ENCODE measurements at places on chromosomes 2 and 18.

- DNase-seq, result no peak
These were observed 29.7 kb upstream of the PID1 start for GRCh38 chr2:229300790-229301189.

GRCh38 chr18:27695052-27695451, 481.9 kb downstream of the CDH2 start:
- no peak for DNase-seq

DNA sequence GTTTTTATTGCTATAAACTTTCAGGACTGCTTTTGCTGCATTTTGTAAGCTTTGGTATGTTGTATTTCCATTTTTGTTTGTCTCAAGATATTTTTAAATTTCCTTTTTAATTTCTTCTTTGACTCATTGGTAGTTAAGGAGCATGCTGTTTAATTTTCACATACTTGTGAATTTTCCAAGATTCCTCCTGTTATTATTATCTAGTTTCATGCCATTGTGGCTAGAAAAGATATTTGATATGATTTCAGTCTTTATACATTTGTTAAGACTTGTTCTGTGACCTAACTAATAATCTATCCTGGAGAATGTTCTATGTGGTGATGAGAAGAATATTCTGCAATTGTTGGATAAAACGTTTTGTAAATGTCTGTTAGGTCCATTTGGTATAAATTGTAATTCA, 62.1 kb downstream of the NUP35 start:
- no peak for DNase-seq

DNA sequence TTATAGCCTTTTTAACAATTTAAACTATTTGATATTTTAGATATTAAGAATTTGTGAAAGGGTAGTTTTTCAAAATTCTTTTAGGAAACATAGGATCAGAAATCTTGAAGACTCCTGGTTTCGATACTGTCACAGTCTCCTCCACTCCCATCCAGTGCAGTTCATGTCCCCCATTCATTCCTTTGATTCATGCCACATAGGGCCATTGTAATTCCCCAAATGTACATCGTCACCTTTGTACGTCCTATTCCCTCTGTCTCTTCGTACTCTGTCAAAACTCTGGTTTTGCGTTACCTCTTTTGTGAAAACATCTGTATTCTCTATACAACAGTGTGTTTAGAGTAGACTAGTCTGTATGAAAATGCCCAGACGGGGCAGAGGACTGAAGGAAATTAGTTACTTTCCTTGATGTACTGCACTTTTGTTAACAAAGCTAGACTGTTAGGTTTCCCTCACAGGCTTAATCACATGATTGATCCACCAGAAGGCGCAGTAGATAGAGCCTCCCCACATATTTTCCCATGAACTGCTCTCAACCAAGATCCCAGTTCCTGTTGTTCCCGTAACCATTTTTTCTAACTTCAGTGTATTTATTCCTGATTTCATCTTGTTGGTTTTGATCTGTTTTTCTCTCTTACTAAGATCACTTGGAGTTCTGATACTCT, 2.5 kb downstream of the MRPL35 start:
- DNase-seq, result no peak

- no peak for DNase-seq
These were observed 294.6 kb upstream of the SLC14A2 start for GRCh38 chr18:45320724-45321123.

- no peak for DNase-seq
These were observed 91.6 kb downstream of the DNER start for GRCh38 chr2:229622495-229623355.

GRCh38 chr2:44548221-44549098, 186.7 kb downstream of the CAMKMT start:
- DNase-seq, result no peak

DNA sequence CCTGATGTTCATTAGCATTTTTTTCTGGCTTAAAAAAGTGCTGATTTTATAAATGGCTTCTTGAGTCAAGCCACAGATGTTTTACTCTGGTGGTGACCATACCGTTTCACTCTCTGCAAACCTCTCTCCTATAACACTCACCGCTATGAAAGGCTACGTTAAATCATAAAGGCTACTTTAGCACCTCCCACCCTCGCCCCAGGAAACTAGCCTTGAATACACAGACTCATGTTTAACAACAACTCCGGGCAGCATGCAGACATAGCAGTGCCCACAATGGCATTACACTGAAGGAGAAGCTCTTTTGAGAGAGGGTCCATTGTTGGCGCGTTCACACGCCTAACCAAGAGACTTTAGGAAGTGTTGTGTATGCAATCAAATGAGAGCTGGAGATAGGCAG, 5.6 kb downstream of the MYT1L start:
- DNase-seq, result no peak

- DNase-seq, result no peak
These were observed 234.9 kb upstream of the RASGRP3 start for GRCh38 chr2:33241581-33241980.

DNA sequence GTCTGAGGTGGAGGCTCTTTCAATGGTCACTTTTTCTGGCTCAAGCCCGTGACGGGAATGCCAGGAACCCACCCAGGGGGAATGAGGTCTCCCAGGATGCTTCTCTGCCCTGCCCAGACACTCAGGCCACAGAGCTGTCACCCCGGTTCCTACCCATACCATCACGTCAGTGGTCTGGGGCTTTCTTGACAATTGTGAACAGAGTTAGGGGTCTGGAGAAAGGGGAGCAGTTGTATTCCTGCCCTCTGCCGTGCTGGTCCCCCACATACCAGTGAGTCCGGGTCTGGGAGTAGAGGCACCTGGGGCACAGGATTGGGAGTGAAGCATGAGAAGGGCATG, 97.2 kb downstream of the B3GNT2 start:
- no peak for DNase-seq

GRCh38 chr2:180505203-180505602, 475.2 kb upstream of the UBE2E3 start:
- DNase-seq, result no peak

GRCh38 chr2:71064110-71064611, 4.3 kb upstream of the NAGK start:
- DNase-seq, result no peak

DNA sequence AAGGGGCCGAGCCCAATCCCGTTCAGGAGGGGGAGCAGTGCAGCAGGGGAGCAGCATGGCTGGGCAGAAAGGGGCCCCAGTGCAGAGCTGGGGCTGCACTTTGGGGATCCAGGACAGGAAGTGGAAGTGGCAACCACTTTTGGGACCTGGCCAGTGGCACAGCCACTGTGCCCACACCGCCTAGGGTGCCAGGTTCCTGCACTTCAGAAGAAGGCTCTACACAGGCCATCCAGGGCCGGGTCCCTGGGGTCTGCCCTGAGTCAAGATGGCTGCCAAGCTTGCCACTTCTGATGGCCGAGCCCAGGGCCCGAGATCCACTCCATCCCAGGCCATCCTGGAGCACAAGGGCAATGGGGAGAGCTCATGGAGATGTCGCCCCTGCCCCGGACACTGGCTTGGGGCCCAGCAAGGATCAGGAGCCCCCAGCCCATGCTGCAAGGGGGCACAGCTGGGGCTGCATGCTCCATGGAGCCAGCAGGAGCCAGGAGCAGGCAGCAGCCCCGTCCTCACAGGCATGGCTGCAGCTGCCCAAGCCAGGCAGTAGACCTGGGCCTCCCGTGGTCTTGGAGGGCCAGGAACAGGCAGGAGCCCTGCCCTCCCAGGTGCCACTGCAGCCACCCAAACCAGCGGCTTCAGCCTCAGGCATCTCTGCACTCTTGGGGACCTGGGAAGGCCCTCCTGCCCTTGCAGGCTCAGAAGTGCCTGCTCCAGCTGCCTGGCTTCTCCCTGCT, 35.0 kb upstream of the ID2 start:
- no peak for DNase-seq

DNA sequence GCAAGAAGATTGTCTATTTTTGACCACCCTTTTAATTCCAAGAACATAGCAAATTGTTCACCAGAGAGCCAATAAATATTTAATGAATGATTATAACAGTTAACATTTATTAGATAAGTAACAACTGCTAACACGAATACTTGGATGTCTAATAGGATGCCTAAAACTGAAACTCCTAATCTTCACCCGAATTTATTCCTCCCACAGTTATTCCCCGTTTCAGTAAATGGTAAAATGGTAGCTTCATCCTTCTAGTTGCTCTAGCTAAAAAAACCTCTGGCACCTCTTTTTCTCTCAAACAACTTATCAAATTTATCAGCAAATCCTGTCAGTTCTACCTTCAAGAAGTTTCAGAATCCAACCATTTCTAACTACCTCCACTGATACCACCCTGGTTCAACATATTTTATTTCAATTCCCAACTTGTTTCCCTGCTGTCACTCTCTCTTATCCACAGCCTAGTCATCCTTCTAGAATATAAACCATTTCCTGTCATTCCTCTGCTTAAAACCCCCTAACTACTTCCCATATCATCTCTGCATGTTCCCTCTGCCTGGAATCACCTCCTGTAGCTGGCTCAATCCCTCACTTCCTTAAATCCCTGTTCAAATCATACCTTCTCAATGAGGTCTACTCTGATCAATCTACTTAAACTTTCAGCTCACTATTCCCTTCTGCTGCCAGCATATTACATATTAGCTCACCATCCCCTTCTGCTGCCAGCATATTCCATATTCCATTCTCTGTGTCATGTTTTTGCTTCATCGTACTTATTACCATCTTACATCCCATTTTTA, 93.8 kb downstream of the ROCK2 start:
- DNase-seq, result no peak

GRCh38 chr18:3993941-3994687, 461.0 kb downstream of the DLGAP1 start:
- DNase-seq, result no peak

- no peak for DNase-seq
These were observed 86.0 kb downstream of the ABCA12 start for GRCh38 chr2:215052404-215052803.

GRCh38 chr18:79258447-79258846, 137.3 kb upstream of the NFATC1 start:
- no peak for DNase-seq

GRCh38 chr18:55252053-55252675, 292.9 kb upstream of the CCDC68 start:
- DNase-seq, result no peak

DNA sequence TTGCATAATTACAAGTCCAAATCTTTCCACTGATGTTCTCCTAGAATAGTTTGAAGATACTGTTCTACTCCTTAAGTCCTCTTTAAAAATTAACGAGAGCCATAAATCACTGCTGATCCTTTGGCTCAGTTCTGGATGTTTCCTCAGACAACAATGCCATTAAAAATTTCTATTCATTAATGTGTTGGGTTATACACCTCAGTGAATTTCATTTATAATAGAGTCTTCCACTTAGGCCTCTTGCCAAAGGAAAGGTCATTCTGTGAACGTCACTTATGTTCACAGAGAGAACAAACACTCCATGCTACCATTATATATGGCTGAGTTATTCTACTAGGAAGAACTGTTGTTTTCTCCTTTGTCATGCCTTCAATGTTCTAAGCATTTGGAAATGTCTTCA, 1472.3 kb upstream of the CELF4 start:
- DNase-seq, result no peak

All from endothelial cell (in vitro differentiated cells).